ENCODE measurements at places on chromosomes 5 and 9.

- no peak for DNase-seq
Measured at GRCh38 chr5:56525113-56525512, 290.2 kb upstream of the MAP3K1 start.

GRCh38 chr5:178094345-178094744, 19.0 kb upstream of the N4BP3 start:
- DNase-seq, result no peak

GRCh38 chr5:127040796-127041520, 10.6 kb upstream of the MARCHF3 start:
- no peak for DNase-seq

GRCh38 chr5:160514191-160514590, 92.5 kb downstream of the PTTG1 start:
- no peak for DNase-seq

DNA sequence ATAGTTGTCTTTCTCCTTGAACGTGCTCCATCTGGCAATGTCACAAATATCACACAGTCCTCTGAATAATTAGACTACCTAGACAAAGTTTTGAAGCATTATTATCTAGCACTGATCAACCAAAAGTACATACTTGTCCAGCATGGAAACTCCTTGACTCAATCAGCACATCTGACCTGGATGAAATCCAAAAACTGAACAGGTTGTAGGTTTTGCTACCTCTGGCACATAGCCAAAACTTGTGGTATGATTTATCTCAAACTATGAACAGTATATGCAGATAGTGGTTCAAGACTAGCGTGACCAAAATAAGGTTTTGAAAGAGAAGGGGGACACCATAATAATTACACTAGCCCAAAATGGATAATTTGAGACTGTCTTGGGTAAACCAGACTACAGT, 158.1 kb downstream of the ARRDC3 start:
- no peak for DNase-seq

GRCh38 chr9:112853882-112854585, 36.6 kb downstream of the SLC46A2 start:
- no peak for DNase-seq

DNA sequence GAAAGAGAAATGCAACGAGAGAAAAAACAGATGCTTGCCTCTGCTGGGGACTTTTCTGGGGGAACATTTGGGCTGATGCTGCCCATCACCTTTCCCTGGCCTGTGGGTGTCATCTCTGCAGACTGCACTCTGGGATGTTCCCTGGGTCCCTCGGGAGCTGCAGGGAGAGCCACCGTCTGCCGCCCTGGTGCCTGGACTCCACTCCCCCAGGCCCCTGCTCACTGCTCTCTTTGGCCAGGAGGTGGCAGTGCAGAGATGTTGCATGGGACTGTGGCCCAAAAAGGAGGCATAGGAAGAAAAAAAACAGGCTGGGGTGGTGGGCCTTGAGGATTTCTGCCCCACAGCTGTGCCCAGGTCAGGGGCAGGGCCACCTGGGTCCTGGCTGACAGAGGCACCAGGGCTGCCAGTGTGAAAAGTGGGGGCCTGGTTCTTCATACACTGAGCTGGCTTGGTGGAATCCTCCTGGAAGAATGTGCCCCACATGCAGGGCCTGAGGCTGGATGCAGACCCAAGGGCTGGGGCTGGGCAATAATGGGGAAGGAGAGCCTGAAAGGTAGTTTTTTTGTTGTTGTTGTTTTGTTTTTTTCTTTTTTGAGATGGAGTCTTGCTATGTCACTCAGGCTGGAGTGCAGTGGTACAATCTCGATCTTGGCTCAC, 353.6 kb downstream of the SLIT3 start:
- DNase-seq, result no peak

- no peak for DNase-seq
Measured at GRCh38 chr9:72037571-72037970, 22.8 kb downstream of the C9orf57 start.

- no peak for DNase-seq
Measured at GRCh38 chr9:98823666-98824334, 16.3 kb downstream of the GALNT12 start.

DNA sequence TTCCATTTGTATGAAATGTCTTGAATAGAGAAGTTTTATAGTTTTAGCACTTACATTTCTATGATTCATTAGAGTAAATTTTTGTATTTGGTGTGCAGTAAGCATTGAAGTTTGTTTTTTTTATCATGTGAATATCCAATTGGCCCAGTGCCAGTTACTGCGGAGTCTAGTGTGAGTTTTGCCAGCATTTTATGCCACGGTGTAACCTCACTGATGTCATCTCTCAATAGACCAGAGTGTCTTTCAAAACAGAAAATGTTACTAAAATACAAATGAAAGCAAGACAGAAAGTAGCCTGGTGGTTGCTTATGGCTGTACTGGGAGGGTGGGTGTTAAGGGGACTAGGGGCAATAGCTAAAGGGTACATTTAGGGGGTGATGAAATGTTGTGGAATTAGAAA, 62.8 kb downstream of the IPPK start:
- DNase-seq, result no peak

GRCh38 chr5:147734894-147735293, 47.6 kb downstream of the JAKMIP2 start:
- DNase-seq, result no peak

DNA sequence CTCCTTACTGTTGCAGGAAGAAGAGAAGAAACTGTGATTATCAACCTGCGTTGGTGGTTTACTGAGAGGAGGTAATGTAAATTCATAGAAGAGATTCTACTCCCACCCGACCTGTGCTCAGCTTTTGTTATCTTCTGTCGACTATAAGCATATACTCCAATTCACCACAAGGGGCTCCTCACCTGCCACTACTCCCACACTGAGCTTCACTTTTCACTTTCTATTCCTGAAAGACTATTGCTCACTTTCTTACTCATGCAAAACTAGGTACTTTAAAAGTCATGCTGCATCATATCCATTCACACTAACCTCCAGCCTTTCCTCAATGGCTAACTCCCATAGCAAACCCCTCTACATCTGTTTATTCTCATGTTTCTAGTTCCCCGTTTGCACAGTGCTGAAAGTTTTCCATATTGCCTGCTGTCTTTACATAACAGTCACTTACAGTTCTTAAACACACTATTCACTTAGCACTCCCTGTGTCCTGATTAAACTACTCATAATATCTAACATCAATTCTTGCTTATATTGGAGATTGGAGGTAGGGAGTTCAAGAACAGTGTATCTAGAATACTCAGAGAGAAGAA, 1062.6 kb downstream of the NR2F1-AS1 start:
- no peak for DNase-seq

DNA sequence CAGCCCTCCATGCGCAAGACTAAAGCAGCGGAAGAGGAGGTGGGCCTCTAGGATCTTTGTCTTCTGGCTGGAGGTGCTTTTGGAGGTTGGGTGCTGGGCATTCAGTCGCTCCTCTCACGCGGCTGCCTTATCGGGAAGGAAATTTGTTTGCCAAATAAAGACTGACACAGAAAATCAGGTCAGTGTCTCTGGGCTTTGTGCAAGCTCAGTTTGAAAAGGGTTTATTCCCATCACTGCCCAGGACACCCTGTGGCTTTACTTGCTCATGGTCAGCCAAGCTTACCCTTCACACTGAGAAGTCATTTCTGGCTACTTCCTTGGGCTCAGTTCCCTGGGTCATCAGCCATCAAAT, 10.5 kb downstream of the SLC2A8 start:
- no peak for DNase-seq

- no peak for DNase-seq
Measured at GRCh38 chr5:168342151-168342825, 50.8 kb downstream of the WWC1 start.

- no peak for DNase-seq
Measured at GRCh38 chr9:96483733-96484390, 33.9 kb downstream of the HABP4 start.

DNA sequence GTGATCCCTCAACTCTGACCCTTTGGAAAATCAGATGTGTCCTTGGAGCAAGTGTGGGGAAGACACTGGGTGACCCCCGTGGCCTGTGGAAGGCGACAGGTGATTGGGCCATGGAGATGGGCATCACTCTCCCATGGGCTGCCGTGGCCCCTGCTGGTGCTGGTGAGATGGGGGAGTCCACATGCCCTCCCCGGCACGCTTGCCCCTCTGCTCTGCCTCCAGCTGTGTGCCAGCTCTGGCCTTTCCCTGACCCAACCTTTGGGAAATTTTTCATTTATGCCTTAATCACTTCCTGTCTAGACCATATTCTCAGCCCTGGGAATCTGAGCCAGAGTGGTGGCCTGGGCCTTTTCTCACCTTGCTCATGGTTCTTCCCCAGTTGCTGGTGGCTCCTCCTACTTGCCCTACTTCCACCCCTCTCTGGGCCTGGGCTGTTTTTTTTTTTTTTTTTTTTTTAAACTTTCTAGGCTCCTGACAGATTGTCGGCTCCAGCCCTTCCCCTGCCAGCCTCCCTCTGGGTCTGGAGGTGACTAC, 56.6 kb downstream of the RGS3 start:
- no peak for DNase-seq

DNA sequence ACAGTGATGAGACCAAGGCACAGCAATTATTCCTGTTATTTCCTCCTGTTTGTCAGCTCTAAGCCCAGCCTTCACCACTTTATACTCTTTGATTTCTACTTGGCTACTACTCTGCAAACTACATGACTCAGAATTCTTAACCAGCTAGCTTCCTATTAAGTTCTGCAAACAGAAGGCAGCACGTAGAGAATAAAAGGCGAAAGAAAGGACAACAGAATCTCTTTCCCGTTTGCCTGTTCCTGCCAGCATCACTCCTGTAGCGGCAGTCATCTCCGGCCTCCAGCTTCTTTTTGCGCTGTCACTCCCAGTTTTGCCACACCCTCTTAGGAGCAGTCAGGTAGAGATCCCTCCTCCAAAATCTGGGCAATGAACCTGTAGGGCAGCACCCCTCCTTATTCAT, 29.9 kb downstream of the DPYSL3 start:
- DNase-seq, result no peak

DNA sequence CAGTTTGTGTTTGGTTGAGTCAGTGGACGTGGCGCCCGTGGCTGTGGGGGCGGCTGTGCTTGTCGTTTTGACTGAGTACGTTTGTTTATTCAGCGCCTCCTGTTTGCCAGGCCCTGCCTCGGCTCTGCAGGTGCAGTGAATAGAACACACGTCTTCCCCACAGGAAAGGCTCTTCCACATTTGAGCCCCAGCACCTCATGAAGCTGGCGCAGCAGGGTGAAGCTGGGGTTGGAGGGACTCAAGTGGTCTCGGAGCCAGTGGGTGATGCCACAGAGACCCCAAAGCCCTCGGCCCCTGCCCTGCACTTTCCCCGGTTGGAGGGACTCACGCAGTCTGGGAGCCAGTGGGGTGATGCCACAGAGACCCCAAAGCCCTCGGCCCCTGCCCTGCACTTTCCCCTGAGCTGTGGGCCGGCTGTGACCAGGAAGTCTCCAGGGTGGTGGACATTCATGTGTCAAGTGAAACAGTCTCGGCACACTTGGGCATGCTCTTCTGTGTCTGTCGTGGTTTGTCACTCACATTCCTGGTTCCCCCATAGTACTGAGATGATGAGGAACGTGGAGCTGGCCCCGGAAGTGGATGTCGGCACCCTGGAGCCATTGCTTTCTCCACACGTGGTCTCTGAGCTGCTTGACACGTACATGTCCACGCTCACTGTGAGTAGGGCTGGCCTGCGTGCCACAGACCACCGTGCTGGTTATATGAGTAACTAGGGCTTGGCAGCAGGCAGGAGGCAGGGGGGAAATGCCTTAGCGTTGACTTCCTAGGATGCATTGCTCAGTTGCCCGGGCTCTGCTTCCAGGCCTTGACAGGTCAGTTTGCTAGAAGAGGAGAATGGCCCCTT, 13.6 kb downstream of the EXOC3 start:
- DNase-seq, result no peak

DNA sequence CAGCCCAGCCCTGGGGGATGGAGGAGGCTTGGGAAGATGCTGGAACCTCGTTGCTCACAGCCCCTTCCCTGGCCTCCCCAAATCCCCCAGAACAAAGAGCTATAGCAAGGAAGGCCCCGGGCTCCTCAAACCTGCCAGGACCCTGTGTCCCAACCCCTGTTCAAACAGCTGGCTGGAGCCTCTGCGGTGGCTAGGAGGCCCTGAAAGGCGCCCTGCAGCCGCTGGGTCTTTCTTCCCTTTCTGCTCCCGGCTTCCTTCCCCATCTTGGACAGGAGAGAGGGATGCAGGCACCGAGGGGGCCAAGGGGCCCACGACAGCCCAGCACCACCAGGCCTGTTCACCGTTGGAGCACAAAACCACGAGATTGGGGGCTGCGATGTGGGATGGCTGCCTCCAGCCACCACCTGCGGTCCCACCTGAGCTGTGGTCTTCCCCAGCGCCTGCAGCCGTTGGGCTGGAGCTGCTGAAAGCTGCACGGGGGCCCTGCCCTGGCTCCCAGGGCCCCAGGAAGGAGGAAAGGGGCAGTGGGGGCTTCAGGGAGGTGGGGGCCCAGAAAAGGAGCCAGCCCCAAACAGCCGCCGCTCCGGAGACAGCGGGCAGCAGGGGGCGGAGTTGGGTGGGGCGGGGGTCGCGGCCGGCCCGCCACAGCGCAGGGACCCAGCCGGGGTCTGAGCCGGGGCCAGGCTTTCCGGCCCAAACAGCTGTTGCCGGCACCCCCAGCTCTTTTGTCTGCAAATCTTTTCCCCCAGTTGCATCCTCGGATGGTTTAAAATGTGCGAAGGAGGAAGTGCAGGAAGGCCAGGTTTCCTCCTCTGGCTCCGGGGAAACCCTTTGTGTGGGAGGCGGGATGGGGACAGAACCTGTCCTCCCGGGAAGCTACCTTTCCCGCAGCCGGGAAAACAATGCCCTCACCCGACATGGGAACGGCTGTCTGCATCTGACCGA, 16.1 kb downstream of the NOTCH1 start:
- no peak for DNase-seq

GRCh38 chr5:18828351-18828750, 1159.6 kb downstream of the CDH18 start:
- no peak for DNase-seq

DNA sequence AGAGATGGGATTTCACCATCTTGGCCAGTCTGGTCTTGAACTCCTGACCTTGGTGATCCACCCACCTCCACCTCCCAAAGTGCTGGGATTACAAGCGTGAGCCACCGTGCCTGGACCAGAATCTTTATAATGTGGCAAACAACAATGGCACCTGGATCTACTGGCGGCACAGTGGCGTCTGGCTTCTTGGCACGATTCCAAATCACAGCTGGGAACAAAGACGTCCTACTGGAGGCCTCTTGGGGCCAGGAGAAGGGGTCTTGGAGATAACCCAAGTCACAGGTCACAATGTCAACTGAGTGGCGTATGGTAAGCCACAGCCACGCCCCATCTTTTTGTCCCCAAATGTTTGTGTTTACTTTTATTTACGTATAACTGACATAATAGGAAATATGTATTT, 77.8 kb upstream of the RAPGEF1 start:
- no peak for DNase-seq

Measured in activated CD8-positive, alpha-beta memory T cell treated with anti-CD3 and anti-CD28 coated beads for 1 hour (primary cell).